Fibroblast of skin of right biceps (primary cell): ENCODE measurements at places on chromosomes 5 and 9.
A peak's percentile ranks its signal among the peaks of the same experiment; 100 is the strongest.

DNA sequence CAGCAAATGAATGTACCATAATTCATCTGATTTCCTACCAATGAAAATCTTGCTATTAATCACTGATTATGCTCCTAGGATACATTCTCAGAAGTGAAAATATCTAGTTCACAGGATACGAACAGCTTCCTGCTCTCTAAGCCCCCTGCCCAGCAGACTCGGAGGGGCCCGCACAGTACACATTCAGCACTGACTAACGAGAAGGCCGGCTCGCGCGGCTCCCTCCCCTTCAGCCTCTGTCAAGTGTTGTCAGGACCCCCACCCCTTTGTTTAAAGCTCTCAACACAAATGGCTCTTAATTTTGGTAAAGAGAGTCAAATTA is 82.0 kb downstream of the PRRT1B start:
- no peak for DNase-seq

- no peak for DNase-seq
These were observed 12.4 kb upstream of the AKNA start for GRCh38 chr9:114400219-114400618.

- no peak for DNase-seq
These were observed 991.2 kb upstream of the ACO1 start for GRCh38 chr9:31393240-31393639.

GRCh38 chr5:143759396-143760130 is 52.4 kb upstream of the HMHB1 start:
- peak; percentile 33 for DNase-seq

DNA sequence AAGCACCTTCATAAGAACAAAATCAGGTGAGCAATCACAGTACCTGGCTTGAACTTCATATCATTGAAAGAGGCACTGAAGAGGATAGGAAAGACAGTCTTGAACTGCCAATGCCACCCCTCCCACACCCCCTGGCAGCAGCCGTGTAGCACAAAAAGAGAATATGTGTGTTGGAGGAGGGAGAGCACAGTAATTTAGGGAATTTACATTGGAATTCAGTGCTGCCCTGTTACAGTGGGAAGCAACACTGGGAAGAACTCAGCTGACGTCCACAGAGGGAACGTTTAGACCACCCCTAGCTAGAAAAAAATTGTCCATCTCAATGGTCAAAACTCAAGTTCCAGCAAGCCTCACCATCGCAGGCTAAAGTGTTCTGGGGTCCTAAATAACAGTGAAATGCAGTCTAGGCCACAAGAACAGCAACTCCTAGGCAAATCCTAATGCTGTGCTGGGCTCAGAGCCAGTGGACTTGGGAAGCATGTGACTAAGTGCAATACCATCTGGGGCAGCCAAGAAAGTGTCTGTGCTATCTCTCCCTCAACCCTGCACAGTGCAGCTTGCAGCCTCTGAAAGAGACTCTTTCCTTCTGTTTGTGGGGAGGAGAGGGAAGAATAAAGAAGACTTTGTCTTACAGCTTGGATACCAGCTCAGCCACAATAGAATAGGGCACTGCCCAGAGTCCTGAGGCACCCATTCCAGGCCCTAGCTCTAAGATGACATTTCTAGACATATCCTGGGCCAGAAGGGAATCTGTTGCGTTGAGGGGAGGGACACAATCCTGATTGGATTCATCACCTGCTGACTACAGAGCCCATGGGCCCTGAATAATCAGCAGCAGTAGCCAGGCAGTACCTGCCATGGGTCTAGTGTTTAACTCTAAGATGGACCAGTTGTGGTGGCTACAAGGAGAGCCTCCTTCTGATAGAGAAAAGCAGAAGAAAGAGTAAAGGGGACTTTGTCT is 62.1 kb upstream of the VLDLR start:
- DNase-seq, result peak; percentile 96

DNA sequence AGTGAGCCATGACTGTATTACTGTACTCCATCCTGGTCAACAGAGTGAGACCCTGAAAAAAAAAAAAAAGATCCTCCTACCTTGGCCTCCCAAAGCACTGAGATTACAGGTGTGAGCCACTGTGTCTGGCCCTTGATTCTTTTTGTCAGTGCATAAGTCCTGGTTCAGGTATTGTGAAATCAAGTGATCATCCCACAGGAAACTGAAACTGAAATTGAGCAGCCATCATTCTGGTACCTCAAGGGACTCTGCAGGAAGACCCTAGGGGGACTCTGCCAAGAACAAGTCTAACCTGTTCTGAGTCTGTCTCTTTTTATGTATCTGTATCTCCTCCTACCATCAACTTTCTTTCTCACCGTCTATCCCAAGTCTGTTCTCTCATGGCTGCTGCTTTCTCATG is 1.9 kb upstream of the DCAF10 start:
- no peak for DNase-seq

GRCh38 chr9:109166771-109167601 is at the start of gene FRRS1L:
TSS of gene FRRS1L (minus strand) at chr9:109167249. CDS start at chr9:109167138, 111 bp downstream.
- DNase-seq, result no peak
